Purkinje cell (primary cell): ENCODE measurements at places on chromosomes 2 and 18. TPM values are rescaled to one million over a fixed set of nuclear protein-coding genes. Genes with fewer than 3 reads are reported as not detected.

The NT5C1B gene
- not detected in 2 replicates for polyA plus RNA-seq

The EN1 gene
- polyA plus RNA-seq, result not detected in 2 replicates

The KLF11 gene
- 0.74 and 1.1 TPM in 2 replicates for polyA plus RNA-seq

The CABYR gene
- 5.8 and 7.1 TPM in 2 replicates for polyA plus RNA-seq

The GNAL gene
- 2.7 and 5.0 TPM in 2 replicates for polyA plus RNA-seq

The CYRIA gene
- 9.6 and 32.0 TPM in 2 replicates for polyA plus RNA-seq

The CRYGC gene
- not detected in 2 replicates for polyA plus RNA-seq

The IGFBP5 gene
- 2.0 and 5.2 TPM in 2 replicates for polyA plus RNA-seq

The AP1S3 gene
- 4.8 and 5.8 TPM in 2 replicates for polyA plus RNA-seq

The EMX1 gene
- not detected in 2 replicates for polyA plus RNA-seq

The ADRA2B gene
- polyA plus RNA-seq, result not detected in 2 replicates

The MFSD2B gene
- polyA plus RNA-seq, result not detected in 2 replicates

The ATIC gene
- 102 and 122 TPM in 2 replicates for polyA plus RNA-seq

The SLC8A1 gene
- 368 and 388 TPM in 2 replicates for polyA plus RNA-seq

The COX5B gene
- 769 and 784 TPM in 2 replicates for polyA plus RNA-seq

The LIMS2 gene
- 0.17 and 2.3 TPM in 2 replicates for polyA plus RNA-seq

The SULT1C4 gene
- 0.42 and 1.7 TPM in 2 replicates for polyA plus RNA-seq

The ITGAV gene
- 210 and 234 TPM in 2 replicates for polyA plus RNA-seq

The GALNT13 gene
- 16.1 and 17.3 TPM in 2 replicates for polyA plus RNA-seq

The RIT2 gene
- 15.9 and 21.0 TPM in 2 replicates for polyA plus RNA-seq

The CREG2 gene
- polyA plus RNA-seq, result 0.73 and 23.4 TPM in 2 replicates

The PDCL3 gene
- 45.6 and 59.3 TPM in 2 replicates for polyA plus RNA-seq

The STPG4 gene
- 0.56 TPM in 1 of 2 replicates, not detected in the other for polyA plus RNA-seq

The CRACDL gene
- polyA plus RNA-seq, result 0.27 and 7.3 TPM in 2 replicates

The CERKL gene
- polyA plus RNA-seq, result not detected in 2 replicates

The RGPD8 gene
- 0.31 and 3.1 TPM in 2 replicates for polyA plus RNA-seq

The KATNAL2 gene
- polyA plus RNA-seq, result 4.4 and 6.4 TPM in 2 replicates

The PLGLB1 gene
- 6.9 and 7.0 TPM in 2 replicates for polyA plus RNA-seq

The DSG1 gene
- polyA plus RNA-seq, result 0.74 TPM in 1 of 2 replicates, not detected in the other

The TSN gene
- polyA plus RNA-seq, result 33.7 and 38.7 TPM in 2 replicates

The GRHL1 gene
- polyA plus RNA-seq, result 0.88 and 1.6 TPM in 2 replicates
